ENCODE measurements at places on chromosomes 12 and 14. TPM values are rescaled to one million over a fixed set of nuclear protein-coding genes. Genes with fewer than 3 reads are reported as not detected.

DNA sequence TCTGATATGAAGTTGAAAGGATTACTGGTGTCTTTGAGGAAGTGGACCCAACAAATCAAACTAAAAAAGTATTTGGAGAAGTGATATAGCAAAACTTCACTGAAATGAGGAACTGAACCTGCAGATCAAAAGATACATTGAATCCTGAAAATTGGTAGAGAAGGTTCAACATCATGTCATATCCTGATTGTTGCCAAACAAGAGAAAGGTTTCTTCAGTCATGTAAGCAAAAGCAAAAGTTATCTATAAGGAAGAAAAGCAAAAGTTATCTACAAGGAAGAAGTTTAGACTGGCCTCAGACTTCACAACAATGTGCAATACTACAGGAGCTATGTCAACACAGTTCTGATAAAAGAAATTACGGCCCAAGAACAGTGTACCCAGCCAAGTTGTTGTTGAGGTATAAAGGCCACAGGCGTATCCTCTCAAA is 142.7 kb downstream of the RAD51B start:
- DNase-seq, result no peak

GRCh38 chr12:3281588-3282383 is 204.6 kb downstream of the TSPAN9 start:
- DNase-seq, result no peak

DNA sequence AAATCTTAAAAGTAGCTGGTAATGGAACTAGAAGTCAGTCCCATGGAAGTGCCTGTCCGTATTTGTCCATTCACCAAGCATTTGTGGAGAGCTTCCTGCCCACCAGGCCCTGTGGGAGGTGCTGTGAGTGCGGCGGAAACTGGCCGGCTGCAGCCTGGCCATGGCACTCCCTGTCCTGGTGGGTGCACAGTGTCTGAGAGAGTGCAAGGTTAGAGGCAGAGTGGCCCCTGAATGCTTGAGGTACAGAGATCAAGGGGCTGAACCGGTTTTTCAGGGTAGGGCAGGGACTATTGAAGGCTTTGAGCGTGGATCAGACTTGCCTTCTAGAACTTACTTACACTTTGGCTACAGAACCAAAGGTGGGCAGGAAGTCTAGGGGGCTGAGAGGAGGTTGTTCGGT is 92.9 kb downstream of the ESR2 start:
- no peak for DNase-seq

GRCh38 chr12:131100031-131100674 is 146.4 kb downstream of the ADGRD1 start:
- DNase-seq, result no peak

DNA sequence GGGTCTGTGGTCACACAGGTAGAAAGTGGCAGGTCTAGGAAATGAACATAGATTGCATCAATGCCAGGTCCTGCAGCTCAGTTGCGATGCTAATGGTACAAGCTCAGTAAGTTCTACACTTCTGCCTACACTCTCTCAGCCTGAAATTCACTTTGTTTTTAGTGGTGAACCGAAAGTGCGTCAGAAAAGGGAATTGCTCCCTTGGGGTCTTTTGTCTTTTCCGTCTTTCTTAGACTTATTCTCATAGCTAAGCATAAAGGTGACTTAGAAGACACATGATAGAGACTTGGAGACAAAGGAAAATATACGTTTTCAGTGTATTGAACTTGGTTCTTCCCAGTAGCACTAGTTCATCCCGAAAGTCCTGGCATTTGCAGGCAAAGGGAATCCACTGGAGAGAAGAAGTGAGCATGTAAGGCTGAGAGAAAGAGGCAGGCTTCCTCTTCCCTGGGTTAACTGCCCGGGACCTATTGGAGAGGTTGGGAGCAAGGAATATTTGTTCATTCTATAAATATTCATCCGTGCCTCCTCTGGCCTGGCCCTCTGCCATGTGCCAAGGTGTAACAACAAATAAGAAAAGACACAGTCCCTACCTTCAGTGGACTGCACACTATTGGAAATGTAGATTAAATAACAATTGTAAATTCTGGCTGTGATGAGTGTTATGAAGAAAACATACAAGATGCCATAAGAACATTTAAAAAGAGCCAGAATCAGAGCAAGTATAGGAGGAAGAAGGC is 785.8 kb downstream of the MED13L start:
- DNase-seq, result no peak

DNA sequence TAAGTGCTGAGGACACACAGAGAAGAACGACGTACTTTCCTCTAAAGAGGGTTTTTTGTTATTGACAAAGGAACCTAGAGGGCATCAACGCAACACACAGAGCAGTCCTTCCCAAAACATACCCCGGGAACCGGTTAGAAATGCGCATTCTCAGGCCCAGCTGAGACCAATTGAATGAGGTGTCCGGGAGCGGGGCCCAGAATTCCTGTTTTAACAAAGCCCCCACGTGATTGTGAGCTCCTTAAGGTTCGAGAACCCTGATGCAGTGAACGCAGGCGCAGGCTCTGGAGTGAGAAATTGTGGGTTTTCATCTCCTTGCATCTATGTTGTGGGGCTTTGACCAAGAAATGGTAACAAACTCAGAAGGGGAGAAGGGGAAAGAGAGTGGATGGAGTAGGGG is 51.0 kb upstream of the TBX3 start:
- DNase-seq, result no peak

GRCh38 chr14:89466944-89467343 is 49.9 kb upstream of the FOXN3 start:
- DNase-seq, result no peak

DNA sequence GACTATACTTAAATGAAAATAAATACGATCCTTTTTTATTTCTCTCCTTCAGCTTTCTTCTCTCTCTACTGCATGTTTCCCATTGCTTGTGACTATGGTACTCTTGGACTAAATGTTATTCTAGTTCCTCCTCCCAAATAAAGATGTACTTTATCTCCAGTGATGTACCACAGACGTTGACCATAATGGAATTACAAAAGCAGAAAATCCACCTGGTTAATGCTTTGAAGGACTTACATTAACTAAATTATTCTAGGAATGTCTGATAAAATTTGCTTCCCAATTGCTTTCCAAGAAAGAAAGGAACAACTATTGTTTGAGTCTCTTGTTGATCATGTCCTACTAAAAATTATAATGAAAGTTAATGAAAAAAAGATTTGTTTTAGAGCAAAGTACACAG is 71.8 kb downstream of the NTN4 start:
- no peak for DNase-seq

GRCh38 chr14:37122919-37123639 is 49.3 kb downstream of the SLC25A21 start:
- no peak for DNase-seq

- no peak for DNase-seq
These were observed 9.4 kb downstream of the KCNA1 start for GRCh38 chr12:4918950-4919660.

DNA sequence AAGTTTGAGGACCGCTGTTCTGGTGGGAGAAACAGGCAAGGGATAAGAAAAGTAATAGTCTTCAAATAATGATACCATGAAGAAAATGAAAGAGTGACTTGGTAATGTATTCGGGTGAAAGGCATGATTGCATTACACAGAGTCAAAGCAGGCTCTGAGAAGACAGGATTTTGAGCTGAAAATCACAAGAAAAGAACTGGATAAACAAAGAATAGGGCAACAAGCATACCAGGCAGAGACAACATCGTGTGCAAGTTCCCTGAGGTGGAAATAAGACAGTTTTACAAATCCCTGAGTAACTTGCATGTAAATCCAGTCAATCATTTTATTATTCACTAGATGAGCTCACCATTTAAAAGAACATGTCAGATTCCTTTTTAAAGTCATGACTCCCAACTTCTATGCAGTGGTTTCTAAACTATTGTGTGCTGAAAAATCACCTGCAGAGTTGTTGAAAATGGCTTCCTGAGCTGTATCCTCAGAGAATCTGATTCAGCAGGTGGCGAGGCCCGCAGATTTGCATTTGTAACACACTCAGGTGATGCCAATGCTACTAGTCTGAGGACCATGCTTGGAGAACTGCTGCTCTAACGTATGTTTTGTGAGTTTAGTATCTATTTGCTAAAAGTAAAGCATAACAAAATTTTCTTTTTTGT is 133.0 kb upstream of the ABCD2 start:
- no peak for DNase-seq

DNA sequence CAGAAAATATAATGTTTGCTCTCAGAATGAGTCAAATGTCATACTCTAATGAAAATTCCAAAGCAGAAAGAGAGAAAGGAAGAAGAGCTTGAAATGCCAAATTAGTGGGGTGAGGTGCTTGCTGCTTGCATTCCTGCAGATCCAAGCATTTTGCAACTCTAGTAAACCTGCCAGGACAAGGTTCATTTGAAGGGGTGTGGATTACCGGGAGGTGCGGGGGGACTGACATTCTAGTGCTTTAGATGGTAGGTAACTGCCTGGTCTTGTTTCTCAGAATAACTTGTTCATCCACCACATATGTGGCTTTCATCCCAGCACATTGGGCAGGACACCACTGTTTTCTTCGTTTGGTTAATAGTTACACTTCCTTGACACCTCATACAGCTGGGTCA is 144.4 kb downstream of the AKAP6 start:
- DNase-seq, result no peak

DNA sequence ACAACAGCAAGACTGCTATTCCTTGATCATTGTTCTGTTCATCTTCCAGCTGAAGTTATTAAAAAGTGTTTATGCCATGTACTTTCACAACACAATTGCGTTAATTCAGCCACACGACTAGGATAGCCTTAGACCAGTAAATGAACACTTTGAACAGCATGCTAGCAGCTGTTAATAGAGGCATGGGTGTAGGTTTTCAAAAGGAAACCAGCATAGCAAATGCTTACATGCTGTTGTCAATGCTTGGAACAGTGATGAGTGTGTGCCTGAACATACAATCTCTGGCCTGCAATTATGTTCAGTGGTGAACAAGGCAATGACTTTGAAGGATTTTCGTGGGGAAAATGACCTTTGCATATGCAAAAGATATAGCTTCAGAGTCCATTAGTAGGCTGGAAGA is 127.4 kb upstream of the RBM19 start:
- no peak for DNase-seq

- DNase-seq, result no peak
These were observed 64.8 kb upstream of the TMEM260 start for GRCh38 chr14:56514663-56515371.

DNA sequence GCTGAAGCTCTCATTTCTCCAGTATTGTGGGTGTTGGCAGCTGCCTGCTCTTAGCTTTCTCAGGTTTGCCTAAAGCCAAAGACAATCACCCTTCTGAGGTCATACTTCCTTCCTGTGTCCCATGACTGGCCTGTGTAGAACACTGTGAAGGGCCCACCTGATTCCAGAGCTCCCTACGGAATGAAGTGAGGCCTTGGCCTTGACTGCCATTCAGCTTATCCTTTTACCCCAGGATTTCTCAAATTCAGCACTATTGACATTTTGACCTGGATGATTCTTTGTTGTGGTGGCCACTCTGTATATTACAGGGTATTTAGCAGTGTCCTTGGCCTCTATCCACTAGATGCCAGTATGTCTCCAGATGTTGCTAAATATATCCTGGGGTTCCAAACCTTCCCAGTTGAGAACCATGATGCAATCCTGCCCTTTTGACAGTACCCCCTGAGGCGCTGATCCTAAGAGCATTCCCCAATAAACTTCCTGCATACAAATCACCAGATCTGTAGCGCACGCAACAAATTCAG is 112.3 kb upstream of the KRR1 start:
- DNase-seq, result no peak

- DNase-seq, result no peak
These were observed 8.7 kb downstream of the POLE2 start for GRCh38 chr14:49679271-49679670.

DNA sequence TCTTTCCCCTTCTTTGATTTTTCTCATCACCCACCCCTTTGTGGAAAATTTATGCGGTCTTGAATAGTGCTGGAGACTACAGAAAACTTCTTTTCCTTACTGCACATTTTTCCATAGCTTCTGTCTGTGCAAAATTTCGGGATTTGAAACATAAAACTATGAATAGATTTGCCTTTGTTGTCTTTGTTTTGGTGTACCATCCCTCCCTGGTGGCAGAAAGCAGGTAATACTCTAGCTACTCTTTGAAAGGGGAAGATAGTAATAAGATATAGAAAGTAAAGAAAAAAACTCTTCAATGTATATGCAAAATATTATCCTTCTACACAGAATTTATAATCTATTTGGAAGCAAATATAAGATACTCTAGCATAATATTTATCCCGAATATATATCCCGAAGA is 79.1 kb upstream of the LMO3 start:
- DNase-seq, result no peak

RNASE4 gene
- 0.50 TPM for total RNA-seq

MIP gene
- total RNA-seq, result not detected

DNA sequence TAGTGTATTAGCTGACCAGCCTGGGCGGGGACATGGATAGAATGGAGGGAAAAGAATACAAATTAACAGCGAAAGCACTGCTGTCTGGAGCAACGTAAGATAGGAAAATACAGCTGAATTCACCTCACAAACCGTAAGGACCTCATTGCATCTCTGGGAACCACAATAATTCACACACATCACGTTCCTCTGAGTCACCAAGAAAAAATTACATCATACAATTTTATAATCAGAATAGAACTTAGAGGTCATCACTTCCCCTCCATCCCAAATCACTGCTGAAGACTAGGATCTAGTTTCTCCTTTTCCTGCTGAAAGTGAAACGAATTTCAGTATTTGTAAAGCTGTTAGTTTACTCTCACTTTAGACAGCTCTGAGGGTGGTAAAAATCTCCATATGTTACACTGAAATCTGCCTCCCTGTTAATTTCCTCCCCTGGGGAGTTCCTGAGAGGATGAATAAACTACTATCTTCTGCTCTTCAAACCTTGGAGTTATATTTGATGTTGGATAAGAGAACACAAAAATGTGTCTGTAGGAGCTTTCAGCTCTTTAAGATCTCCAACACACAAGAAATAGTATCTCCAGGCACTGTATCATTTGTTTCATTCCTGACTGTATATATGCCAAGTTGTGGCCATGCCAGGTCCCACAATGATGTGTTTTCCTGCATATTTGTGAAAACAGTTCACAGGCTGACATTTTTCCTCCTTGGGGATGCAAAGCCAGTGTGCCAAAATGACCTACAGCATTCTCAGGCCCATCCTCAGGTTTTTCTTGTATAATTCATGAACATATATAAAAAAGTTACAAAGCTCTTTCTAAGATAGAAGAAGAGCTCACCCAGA is 63.8 kb upstream of the SSTR1 start:
- DNase-seq, result no peak

GRCh38 chr12:11563785-11564739 is 85.4 kb upstream of the ETV6 start:
- no peak for DNase-seq

- DNase-seq, result no peak
These were observed 113.3 kb downstream of the CALM1 start for GRCh38 chr14:90510159-90510558.

DNA sequence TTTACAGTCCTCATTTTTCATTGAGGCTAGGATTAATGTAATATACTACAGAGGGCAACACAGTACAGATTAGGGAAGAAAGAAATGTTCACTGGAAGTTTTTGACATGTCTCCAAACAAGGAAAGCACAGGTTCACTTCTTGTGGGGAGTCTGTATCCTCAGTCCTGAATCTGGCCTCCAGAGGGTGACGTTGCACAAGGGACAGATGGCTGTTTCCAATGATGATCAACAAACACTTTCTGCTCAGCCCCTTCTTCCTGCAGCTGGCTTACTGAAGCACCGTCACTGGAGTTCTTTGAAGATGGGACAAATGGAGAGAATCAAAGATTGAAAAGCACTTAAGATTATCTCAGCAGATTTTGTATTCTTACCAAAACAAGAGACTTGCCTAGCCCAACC is 123.3 kb upstream of the OR4E1 start:
- DNase-seq, result no peak

GRCh38 chr14:20382526-20382925 is 30.8 kb downstream of the TEP1 start:
- no peak for DNase-seq

SPIC gene
- total RNA-seq, result not detected

TMEM263 gene
- 31.2 TPM for total RNA-seq

All from natural killer cell treated with Interleukin-12 subunit alpha and Interleukin-12 subunit beta and Interleukin-15 and Interleukin-18, amount 100 ng/mL, for 72 hours (primary cell).